Psoas muscle (tissue), 8 donors: ENCODE measurements at places on chromosomes 6 and 20. TPM values are rescaled to one million over a fixed set of nuclear protein-coding genes. Genes with fewer than 3 reads are reported as not detected.

- no peak for DNase-seq
- no peak overlapping the region for H3K4me3 ChIP-seq
- H3K36me3 ChIP-seq: no peaks in the 10 kb centered on the region
- peaks cover 4% of the 10 kb centered on the region for H3K4me1 ChIP-seq
- H3K27ac ChIP-seq: no peak overlapping the region
Measured at GRCh38 chr20:58025233-58025632, 203.2 kb downstream of the ANKRD60 start.

DNA sequence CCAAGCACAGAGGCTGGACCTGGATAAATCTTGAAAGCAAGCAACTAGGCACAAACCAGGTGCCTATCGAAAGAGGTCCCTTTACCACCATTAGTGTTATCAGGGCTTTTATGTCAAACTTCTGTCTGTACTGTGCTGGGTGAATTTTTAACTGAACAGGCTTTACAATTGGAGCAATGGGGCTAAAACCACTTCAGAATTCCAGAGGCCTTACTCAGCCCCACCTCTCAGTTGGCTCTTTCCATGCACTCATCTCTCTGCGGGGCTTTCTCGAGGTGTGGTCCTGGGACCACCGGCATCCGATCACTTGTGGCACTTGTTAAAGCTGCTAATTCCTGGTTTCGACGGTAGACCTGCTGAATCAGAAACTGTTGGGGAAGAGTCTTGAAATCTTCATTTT is 232.5 kb downstream of the SOX4 start:
- no peaks in the 10 kb centered on the region for H3K4me1 ChIP-seq
- H3K4me3 ChIP-seq: no peak overlapping the region
- no peak overlapping the region for H3K27ac ChIP-seq
- H3K27me3 ChIP-seq: no peaks in the 10 kb centered on the region
- DNase-seq: no peak

Gene LY86
- total RNA-seq: 1.3 TPM

- peaks cover 49% of the 10 kb centered on the region for H3K27me3 ChIP-seq
- H3K4me1 ChIP-seq: no peaks in the 10 kb centered on the region
- no peak overlapping the region for H3K4me3 ChIP-seq
- H3K36me3 ChIP-seq: no peaks in the 10 kb centered on the region
Measured at GRCh38 chr20:57570145-57570850, 9.4 kb downstream of the PCK1 start.

GRCh38 chr6:149923327-149923986 is 536 bp upstream of the RAET1G start:
- DNase-seq: peak; percentile 26
- H3K27me3 ChIP-seq: no peaks in the 10 kb centered on the region
- peak overlapping the region; percentile 70 for H3K4me3 ChIP-seq
- H3K4me1 ChIP-seq: no peaks in the 10 kb centered on the region

Gene BNIP5
- not detected for total RNA-seq

GRCh38 chr6:41729624-41730023 is 5.8 kb downstream of the TFEB start:
- H3K4me3 ChIP-seq: peak overlapping the region; percentile 88
- no peaks in the 10 kb centered on the region for H3K36me3 ChIP-seq
- peaks cover 84% of the 10 kb centered on the region for H3K4me1 ChIP-seq

DNA sequence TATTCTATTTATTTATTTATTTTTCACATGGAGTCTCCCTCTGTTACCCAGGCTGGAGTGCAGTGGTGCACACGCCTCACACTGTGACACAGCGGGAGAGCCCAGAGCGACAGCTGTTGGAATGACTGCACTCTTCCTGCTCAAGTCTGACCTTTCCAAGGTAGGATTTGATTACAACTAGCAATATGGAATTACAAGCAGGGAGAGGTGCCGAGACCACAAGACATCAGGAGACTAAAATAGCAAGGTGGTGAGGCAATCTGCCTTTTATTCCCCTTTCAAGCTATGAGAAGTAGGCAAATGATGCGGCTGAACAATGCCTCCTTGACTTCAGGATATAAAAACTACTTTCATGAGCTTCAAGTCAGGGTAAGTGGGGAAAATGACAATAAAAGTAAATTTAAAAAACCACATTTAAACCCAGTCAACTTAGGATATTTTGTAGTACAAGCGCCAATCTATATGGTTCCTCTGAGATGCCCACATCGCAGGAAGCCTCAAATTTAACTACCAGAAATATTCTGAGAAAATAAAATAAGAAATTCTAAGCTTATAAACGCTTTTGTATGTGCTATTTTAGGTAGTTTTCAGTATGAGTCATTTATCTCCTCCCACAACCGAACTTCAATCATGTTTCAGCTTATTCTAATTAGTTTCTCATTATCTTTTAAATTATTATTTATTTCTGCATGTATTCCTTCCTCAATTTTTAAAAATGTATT is 146.9 kb upstream of the SGK1 start:
- peak overlapping the region; percentile 87 for H3K27ac ChIP-seq
- H3K36me3 ChIP-seq: no peaks in the 10 kb centered on the region
- H3K4me1 ChIP-seq: peaks cover 50% of the 10 kb centered on the region
- no peaks in the 10 kb centered on the region for H3K27me3 ChIP-seq
- peak; percentile 84 for DNase-seq
- no peak overlapping the region for H3K4me3 ChIP-seq

- H3K4me3 ChIP-seq: no peak overlapping the region
- H3K4me1 ChIP-seq: no peaks in the 10 kb centered on the region
- no peak overlapping the region for H3K27ac ChIP-seq
- DNase-seq: no peak
- H3K36me3 ChIP-seq: no peaks in the 10 kb centered on the region
- H3K27me3 ChIP-seq: no peaks in the 10 kb centered on the region
Measured at GRCh38 chr6:10250655-10251220, 164.1 kb downstream of the TFAP2A start.

Gene GABRR1
- total RNA-seq: not detected

Gene FAM83C
- total RNA-seq: not detected

Gene CRISP3
- not detected for total RNA-seq

Gene ARMH2
- total RNA-seq: not detected

DNA sequence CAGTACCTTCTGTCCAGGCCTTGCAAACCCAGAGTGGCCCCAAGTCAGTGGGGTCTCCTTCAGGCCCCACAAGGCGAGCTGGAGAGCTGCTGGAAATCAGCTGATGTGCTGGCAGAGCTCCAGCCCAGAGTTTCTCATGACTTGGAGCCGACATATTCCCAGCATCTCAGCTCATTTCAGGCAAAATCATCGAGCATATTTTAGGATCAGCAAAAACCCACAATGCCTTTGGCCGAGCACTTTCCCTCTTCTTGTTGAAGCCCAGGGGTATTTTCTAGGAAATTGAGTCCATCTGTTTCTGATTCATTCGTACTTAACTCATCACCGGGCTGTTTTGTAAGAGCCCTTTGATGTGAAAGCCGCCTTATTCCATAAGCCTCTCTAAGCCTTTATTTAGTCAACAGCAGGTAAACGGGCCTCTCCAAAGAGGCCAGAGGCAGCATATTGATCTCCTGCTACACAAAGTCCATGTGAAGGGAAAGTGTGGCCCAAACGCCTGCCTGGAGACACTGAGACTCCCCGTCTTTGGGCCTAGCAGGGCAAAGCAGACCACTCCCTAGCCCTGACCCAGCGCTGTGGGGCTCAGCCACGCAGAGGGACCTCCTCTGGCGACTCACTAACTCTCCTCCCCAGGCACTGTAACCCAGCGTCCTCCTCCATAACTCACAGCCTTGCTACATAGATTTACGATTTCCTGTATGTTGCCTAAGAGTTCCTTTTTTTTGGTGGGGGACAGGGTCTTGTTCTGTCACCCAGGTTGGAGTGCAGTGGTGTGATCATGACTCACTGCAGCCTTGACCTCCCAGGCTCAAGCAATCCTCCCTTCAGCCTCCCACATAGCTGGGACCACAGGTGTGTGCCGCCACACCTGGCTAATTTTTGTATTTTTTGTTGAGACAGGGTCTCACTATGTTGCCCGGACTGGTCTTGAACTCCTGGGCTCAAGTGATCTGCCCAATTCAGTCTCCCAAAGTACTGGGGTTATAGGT is 12.1 kb upstream of the C20orf203 start:
- no peak overlapping the region for H3K4me3 ChIP-seq
- peak overlapping the region; percentile 30 for H3K27ac ChIP-seq
- no peaks in the 10 kb centered on the region for H3K36me3 ChIP-seq
- peak; percentile 56 for DNase-seq
- no peaks in the 10 kb centered on the region for H3K4me1 ChIP-seq
- no peaks in the 10 kb centered on the region for H3K27me3 ChIP-seq

GRCh38 chr6:32129297-32130088 is 595 bp downstream of the FKBPL start:
- H3K27ac ChIP-seq: peak overlapping the region; percentile 89
- DNase-seq: peak; percentile 10
- H3K4me3 ChIP-seq: peak overlapping the region; percentile 95
- peaks cover 26% of the 10 kb centered on the region for H3K4me1 ChIP-seq
- no peaks in the 10 kb centered on the region for H3K27me3 ChIP-seq

GRCh38 chr20:382291-383115 is 1.9 kb downstream of the TRIB3 start:
- H3K27ac ChIP-seq: no peak overlapping the region
- no peak for DNase-seq
- H3K4me3 ChIP-seq: no peak overlapping the region
- H3K27me3 ChIP-seq: peaks cover 24% of the 10 kb centered on the region

DNA sequence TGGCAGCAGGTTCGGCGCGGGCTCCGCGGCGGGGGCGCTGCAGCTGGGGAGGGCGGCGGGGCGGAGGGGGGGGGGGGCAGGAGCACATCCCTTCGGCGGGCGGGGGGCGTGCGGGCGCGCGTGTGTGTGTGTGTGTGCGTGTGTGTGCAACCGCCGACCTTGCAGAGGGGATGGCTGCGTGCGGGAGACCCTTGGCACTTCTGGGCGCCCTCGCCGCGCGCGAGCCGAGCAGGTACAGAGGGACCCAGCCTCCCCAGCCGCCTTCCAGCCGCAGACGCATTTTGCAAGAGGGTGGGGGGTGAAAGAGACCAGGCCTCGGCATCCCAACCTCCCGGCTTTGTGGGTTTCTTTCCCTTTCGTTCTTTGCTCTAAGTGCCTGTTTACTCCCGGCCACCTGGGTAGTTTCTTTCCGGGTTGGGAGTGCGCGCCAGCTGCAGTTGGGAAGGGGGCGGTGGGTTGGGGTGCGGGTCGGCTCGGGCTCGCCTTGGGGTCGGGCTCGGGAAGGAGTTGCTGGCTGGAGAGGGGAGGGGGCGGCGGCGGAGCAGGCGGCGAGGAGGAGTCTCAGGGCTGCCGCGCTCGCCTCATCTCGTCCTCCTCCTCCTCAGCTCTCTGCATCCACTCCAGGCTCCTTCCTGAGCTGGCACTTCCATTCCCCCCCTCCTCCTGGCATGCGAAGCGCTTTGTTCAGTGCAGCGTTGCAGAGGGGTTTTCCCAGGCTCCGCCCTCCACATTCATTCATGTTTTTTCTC is 620 bp downstream of the HIVEP1 start:
- peak overlapping the region; percentile 96 for H3K27ac ChIP-seq
- H3K4me3 ChIP-seq: peak overlapping the region; percentile 88

- no peaks in the 10 kb centered on the region for H3K27me3 ChIP-seq
- H3K27ac ChIP-seq: no peak overlapping the region
- no peaks in the 10 kb centered on the region for H3K36me3 ChIP-seq
- H3K4me3 ChIP-seq: no peak overlapping the region
- H3K4me1 ChIP-seq: peaks cover 31% of the 10 kb centered on the region
Measured at GRCh38 chr6:44473393-44474189, 86.1 kb downstream of the CDC5L start.

Gene MYLK2
- total RNA-seq: 94.5 TPM

DNA sequence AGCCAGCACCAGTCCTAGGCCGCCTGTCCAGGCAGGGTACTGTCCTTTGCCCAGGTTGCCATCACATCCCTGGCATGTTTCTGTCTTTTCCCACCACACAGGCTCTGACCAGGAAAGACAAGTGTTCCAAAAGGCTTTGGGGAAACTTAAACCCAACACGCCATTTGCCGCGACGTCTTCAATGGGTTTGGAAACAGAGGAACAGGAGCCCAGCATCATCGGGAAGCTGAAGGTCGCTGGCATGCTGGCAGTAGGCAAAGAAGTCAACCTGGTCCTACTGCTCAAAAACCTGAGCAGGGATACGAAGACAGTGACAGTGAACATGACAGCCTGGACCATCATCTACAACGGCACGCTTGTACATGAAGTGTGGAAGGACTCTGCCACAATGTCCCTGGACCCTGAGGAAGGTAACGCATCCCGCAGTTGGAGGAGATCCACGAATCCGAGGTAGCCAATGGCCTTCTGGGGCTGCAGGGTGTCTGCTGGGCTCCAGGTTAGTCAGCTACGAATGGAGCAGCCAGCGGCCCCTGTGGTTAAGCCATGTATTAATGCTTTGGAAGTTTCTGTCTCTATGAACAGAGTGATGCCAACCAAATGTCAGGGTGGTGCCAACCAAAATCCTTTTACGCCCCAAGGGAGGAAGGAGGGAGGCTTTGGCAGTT is 36.2 kb downstream of the TGM3 start:
- DNase-seq: no peak
- no peak overlapping the region for H3K4me3 ChIP-seq
- no peaks in the 10 kb centered on the region for H3K4me1 ChIP-seq
- no peaks in the 10 kb centered on the region for H3K36me3 ChIP-seq

GRCh38 chr6:71619836-71620235 is 266.5 kb upstream of the RIMS1 start:
- no peaks in the 10 kb centered on the region for H3K36me3 ChIP-seq
- no peak overlapping the region for H3K27ac ChIP-seq
- H3K4me1 ChIP-seq: no peaks in the 10 kb centered on the region
- DNase-seq: no peak
- H3K27me3 ChIP-seq: no peaks in the 10 kb centered on the region

Gene NR2E1
- total RNA-seq: not detected

DNA sequence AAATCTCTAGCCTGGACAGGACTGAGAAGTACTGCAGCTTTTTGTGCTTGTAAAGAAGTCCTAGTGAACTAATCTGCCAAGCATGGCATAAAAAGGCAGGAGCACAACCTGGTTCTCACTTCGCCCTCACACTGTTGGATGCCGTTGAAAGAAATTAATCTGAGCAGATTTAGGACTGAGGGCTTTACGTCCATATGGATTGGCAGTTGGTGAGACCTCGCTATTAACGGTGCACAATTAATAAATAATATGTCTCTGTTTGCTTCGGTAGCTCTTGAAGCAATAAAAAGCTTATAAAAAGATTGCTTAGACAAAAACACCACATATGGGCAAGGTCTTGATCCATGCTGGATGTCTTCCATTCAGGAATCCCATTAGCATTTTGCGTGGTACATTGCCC is 185.6 kb upstream of the EPHA7 start:
- no peaks in the 10 kb centered on the region for H3K4me1 ChIP-seq
- no peak overlapping the region for H3K4me3 ChIP-seq
- no peaks in the 10 kb centered on the region for H3K27me3 ChIP-seq
- DNase-seq: no peak

DNA sequence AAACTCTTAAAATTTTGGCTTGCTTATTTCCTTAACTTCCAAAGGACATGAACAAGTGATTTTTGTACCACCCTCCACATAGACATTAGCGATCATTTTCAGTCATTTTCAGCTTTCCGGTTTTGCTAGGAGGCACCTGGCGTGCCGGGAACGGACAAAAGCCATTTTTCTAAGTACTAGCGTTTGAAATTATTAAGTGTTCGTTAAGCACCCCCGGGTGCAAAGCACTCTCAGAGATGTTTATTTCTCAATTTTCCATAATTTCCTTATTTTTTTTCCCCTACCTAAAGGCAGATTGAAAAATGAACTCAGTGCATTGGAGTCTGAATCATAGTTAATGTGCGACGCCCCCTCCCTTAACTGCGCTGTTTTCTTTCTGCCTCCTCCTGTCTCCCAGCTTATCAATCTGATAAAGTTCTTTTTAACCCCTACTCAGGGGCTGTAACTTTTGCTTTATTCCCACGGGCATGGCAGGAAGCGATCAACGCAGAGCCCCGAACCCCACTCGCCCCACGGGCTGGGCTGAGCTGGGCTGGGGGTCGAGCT is 58.2 kb downstream of the ZNF831 start:
- peaks cover 12% of the 10 kb centered on the region for H3K4me1 ChIP-seq
- no peaks in the 10 kb centered on the region for H3K36me3 ChIP-seq
- H3K4me3 ChIP-seq: peak overlapping the region; percentile 75
